ENCODE measurements at places on chromosomes 2 and 18. TPM values are rescaled to one million over a fixed set of nuclear protein-coding genes. Genes with fewer than 3 reads are reported as not detected.

Gene CHN1
- polyA plus RNA-seq, result 26.1 TPM

Gene LIMS4
- polyA plus RNA-seq, result 1.2 TPM

Gene PKDCC
- polyA plus RNA-seq, result 354 TPM

DNA sequence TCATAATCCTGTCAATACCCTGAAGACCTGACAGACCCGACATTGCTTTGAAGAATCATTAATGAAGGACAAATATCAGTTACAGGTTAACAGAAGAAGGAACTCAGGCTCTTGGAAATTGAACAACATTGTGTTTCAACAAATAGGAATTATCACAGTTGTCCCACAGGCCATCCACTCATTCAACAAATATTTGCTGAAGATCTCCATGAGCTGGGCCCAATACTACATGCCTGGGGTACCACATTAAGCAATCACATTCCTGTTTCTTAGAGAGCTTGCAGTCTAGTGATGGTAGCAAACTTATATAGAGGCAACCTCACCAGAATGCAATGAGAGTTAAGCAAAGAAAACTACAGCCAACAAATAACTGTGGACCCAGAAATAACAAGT, 671.6 kb upstream of the ACVR2A start:
- no peak for DNase-seq

GRCh38 chr18:55475916-55476315, 112.1 kb downstream of the TCF4 start:
- no peak for DNase-seq

GRCh38 chr2:171864357-171864985, 29.6 kb downstream of the SLC25A12 start:
- DNase-seq, result no peak

DNA sequence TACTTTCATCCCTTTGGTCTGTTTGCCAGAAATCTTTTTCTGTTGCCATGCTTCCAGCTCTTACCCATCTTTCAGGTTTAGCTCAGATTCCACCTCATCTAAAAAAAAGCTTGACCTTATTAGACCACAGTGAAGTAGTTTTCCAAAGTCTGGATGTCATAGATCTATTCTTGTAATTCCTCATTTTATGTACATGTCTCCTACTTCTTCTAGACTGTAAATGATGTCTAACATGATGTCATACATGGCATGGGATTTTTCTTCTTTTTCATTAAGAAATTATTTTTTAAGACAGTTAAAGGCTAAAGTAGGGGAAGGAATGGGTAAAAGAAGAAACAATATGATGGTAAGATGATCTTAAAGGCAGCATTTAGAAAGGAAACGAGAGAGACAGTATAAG, 11.3 kb downstream of the GLS start:
- DNase-seq, result no peak
